ENCODE measurements at places on chromosomes 11 and 22. TPM values are rescaled to one million over a fixed set of nuclear protein-coding genes. Genes with fewer than 3 reads are reported as not detected.
A peak's percentile ranks its signal among the peaks of the same experiment; 100 is the strongest.

GRCh38 chr22:45188779-45189178, 25.1 kb downstream of the NUP50 start:
- no peak overlapping the region for H3K27ac ChIP-seq
- H3K4me3 ChIP-seq = no peak overlapping the region
- H3K4me1 ChIP-seq = peaks cover 3% of the 10 kb centered on the region
- H3K27me3 ChIP-seq = no peaks in the 10 kb centered on the region

- H3K27ac ChIP-seq = peak overlapping the region; percentile 84
- H3K27me3 ChIP-seq = no peaks in the 10 kb centered on the region
- peaks cover 58% of the 10 kb centered on the region for H3K4me1 ChIP-seq
Measured at GRCh38 chr22:36369922-36370791, 17.6 kb downstream of the MYH9 start.

DNA sequence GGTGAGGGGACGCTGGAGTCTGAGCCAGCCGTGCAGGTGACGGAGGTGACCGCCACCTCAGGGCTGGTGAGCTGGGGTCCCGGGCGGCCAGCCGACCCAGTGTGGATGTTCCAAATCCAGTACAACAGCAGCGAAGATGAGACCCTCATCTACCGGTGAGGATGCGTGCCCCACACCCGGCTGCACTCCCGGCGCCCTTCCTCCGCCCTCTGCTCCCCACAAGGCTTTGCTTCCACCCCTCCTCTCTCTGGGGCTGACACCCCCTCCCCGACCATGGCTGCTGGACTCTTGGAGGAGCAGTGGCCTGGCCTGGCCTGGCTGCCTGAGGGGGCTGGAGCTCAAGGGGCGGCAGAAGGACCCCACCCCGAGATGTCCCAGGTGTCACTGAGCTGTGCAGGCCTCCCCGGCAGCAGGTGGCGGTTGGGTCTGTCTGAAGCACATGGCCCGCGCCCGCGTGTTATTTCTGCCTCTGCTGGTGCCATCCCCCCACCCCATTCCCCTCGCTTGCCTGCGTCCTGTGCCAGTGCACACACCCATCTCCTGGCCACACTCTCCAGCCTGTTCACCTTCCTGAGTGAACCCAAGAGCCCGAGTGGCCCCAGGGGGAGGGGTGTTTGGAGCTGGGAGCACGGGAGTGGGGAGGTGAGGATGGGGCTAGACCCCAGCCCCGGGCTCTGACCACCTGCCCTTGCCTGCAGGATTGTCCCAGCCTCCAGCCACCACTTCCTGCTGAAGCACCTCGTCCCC, 2.2 kb downstream of the LRFN4 start:
- no peak overlapping the region for H3K4me3 ChIP-seq
- peaks cover 3% of the 10 kb centered on the region for H3K4me1 ChIP-seq
- H3K36me3 ChIP-seq = no peaks in the 10 kb centered on the region
- no peaks in the 10 kb centered on the region for H3K27me3 ChIP-seq

- no peak overlapping the region for H3K27ac ChIP-seq
- H3K4me1 ChIP-seq = peaks cover 11% of the 10 kb centered on the region
- H3K4me3 ChIP-seq = no peak overlapping the region
Measured at GRCh38 chr22:50182176-50183081, 3.3 kb upstream of the TRABD start.

- no peak overlapping the region for H3K27ac ChIP-seq
- no peak for DNase-seq
- H3K27me3 ChIP-seq = no peaks in the 10 kb centered on the region
- no peak overlapping the region for H3K4me3 ChIP-seq
- peaks cover 3% of the 10 kb centered on the region for H3K36me3 ChIP-seq
- H3K4me1 ChIP-seq = no peaks in the 10 kb centered on the region
Measured at GRCh38 chr11:66867425-66868040, 10.7 kb downstream of the LRFN4 start.

DNA sequence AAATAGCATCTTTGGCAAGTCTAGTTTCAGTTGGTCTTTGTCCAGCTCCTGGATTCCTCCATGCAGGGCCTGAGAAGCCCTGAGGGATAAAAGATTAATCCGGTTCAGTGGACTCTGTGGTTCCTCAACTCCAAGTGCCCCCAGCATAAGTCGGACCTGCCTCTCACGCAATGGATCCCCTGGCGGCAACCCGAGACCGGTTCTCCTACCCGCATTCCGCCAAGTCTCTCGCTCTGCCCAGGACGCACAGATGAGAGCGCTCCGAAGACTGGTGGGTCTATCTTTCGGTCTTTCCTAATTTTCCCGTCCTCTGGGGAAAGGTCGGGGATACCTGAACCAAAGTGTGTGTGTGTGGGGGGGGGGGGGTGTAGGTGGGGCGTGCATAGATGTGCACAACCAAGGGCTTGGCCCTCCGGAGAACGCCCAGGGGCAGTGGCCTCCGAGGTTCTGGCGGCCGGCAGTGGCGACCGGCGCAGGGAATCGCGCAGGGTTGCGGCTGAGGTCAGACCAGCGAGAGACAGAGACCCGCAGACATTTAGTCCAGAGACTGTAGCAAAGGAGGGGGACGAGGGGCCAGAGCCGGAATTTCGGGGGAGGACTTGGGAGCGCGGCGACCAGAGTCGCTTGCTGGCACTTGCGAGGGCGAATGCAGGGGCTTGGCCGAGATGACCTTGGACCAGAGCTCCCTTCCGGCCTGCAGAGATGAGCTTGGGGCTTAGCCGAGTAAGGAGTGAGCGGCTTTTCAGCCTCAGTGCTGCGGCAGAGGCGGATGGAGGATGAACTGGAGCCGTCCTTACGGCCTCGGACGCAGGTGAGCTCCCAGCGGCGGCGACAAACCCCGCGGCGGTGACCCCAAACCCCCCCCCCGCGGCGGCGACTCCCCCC, 712 bp upstream of the SLC2A11 start:
- H3K27me3 ChIP-seq = no peaks in the 10 kb centered on the region
- no peaks in the 10 kb centered on the region for H3K36me3 ChIP-seq
- peak overlapping the region; percentile 24 for H3K4me3 ChIP-seq
- H3K4me1 ChIP-seq = peaks cover 9% of the 10 kb centered on the region
- peak overlapping the region; percentile 77 for H3K27ac ChIP-seq

DNA sequence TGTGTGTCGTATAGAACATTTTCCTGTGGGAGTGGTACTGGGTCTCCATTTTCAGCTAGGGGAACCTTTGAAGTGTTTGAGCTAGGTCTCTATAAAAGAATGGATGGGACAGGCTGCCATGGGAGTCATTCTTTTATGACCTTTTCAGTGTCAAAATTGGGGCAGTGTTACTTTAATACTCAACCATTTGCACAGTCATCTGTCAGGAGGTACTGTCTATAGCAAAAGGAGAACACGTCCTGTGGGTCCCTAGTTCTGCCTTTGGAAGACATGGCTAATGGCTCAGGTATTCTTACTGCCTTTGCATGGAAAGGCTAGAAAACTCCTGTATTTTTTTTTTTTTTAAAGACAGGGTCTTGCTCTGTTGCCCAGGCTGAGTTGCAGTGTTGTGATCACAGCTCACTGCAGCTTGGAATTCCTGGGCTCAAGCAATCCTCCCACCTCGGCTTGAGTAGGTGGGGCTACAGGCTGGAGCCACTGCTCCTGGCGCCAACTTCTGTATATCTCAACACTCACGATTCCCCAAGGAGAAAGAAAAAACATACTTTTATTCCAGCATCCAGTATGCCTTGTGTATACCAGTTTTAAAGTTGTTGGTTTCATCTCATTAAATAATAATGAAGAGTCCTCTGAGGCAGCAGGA, 2.1 kb upstream of the ATF4 start:
- H3K27me3 ChIP-seq = no peaks in the 10 kb centered on the region
- H3K4me3 ChIP-seq = no peak overlapping the region
- H3K36me3 ChIP-seq = peaks cover 49% of the 10 kb centered on the region
- H3K27ac ChIP-seq = no peak overlapping the region
- no peak for DNase-seq

DNA sequence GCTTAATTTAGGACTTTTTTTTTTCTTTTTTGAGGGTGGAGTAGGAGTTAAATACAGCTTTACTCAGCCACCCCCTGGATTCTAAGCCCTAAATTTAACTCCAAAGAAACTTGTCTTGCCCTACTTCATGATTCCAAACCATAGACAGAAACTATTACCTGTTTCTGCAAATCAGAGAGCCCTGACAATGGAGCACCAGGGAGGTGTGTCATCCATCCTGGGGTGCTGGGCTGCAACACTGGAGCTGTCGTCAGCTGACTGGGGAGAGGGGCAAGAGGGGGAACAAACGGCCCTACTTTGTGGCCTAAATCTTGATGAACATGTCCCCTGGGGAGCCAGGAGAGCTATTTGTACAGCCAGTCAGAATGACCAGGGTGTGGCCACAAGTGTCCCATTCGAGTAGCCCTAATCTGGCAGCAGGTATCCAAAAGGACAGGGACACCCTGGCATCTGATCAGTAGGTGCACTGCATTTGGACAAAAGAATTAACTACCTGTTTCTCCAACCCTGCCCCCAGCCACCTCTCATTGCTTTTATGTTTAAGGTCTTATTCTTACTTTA, 50.8 kb downstream of the PLEKHA7 start:
- no peak for DNase-seq
- H3K27ac ChIP-seq = no peak overlapping the region
- no peaks in the 10 kb centered on the region for H3K27me3 ChIP-seq
- H3K4me3 ChIP-seq = no peak overlapping the region

GRCh38 chr11:72012897-72013721, 14.4 kb downstream of the IL18BP start:
- peaks cover 88% of the 10 kb centered on the region for H3K36me3 ChIP-seq
- no peaks in the 10 kb centered on the region for H3K27me3 ChIP-seq
- no peaks in the 10 kb centered on the region for H3K4me1 ChIP-seq
- DNase-seq = no peak
- H3K4me3 ChIP-seq = no peak overlapping the region
- peak overlapping the region; percentile 77 for H3K27ac ChIP-seq

DNA sequence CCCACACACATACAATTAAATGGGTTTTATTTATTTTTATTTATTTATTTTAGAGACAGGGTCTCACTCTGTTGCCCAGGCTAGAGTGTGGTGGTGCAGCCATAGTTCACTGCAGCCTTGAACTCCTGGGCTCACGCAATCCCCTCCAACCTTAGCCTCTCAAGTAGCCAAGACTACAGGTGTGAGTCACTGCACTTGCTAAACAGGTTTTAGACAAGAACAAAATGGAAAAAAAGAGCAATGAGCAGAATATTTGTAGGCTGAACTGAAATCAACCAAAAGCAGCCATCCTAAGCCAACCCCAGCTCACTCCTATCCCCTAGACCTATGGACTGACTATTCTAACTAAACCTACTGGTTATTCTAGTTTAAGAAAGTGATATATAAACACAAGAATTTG, 37.8 kb downstream of the MRE11 start:
- H3K4me3 ChIP-seq = no peak overlapping the region
- no peaks in the 10 kb centered on the region for H3K4me1 ChIP-seq
- H3K27me3 ChIP-seq = no peaks in the 10 kb centered on the region
- peaks cover 10% of the 10 kb centered on the region for H3K36me3 ChIP-seq
- H3K27ac ChIP-seq = no peak overlapping the region

DNA sequence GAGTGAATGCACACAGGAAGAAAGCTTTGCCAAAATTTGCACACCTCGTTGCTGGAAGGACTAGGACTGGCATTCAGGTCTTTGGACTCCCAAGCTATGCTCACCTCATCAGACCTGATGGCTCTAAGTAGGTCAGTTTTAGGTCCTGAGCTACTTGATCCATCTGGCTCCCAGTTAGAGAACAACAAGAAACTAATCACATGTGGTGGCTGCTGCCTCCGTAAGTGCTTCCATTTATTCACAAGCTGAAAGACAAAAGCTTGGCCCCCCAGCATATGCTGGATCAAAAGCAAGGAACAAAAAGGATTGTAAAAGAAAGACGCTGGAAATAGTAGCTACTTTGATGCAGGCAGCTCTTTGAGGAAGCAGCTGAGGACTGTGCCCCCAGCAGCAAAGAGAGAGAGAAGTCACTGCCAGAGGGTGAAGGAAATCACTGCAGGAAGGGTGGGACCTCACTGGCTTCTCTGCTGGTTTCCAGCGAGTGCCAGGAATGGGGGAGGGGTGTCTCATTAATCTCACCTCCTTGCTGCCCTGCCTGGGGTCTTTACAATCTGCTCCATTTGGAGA, 268.9 kb downstream of the KIRREL3 start:
- H3K27ac ChIP-seq = no peak overlapping the region
- H3K4me3 ChIP-seq = no peak overlapping the region
- no peak for DNase-seq
- H3K4me1 ChIP-seq = no peaks in the 10 kb centered on the region

DNA sequence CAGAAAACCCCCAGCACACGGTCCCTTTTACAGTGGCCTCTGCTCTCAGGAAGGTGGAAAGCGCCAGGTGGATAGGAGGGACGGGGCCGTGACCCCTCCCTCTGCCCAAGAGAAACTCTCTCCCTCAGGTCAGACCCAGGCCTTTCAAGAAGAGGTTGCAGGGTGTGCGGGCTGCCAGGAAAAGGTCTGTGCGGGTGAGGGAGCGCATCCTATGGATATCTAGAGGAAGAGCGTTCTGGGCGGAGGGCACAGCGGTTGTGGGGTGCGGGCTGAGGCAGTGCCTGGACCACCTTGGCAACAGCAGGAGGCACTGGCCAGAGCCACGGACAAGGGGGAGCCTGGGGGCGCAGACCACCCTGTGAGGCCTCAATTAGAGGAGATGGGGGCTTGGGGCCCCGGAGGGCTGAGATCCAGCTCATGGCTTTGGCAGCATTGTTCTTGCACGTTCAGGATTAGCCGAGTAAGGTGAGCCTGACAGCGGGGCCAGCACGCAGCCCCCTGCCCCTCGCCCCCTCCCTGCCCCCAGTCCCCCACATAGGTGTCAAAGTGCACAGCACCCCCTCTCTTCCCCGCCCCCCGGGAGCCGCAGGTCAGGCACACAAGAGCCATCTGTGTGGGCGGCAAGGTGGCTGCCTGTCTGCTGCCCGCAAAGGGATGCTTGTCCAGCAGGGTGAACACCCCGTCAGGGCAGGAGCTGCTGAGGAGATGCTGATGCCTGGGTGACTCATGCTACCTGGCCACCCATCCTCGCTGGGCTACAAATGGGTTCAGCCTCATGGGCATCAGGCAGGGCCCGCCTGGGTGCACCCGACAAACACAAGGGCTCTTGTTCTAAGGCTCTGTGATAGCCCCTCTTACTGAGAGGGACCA, 92.8 kb upstream of the KCNQ1OT1 start:
- no peak overlapping the region for H3K4me3 ChIP-seq
- peaks cover 4% of the 10 kb centered on the region for H3K4me1 ChIP-seq
- DNase-seq = peak; percentile 15
- H3K36me3 ChIP-seq = no peaks in the 10 kb centered on the region
- no peak overlapping the region for H3K27ac ChIP-seq

DNA sequence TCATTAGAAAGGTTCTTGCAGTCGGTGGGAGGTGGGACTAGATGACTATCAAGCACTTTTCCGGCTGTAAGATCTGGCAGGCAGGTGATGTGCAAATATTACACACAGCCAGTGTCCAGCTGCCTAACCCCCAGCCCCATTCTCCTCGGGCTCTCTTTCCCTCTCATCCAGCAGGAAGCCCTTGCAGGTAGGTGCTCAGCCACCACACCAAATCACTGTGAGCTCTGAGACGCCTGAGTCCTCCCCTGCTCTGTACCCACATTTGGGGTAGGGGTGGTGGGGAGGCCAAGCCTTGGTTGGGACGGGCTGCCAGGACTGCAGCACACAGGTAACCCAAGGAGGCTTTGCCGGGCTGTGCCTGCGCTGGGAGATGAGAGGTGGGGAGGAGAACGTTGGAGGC, 601 bp downstream of the ART5 start:
- H3K4me1 ChIP-seq = peaks cover 10% of the 10 kb centered on the region
- no peaks in the 10 kb centered on the region for H3K27me3 ChIP-seq
- H3K27ac ChIP-seq = no peak overlapping the region
- H3K4me3 ChIP-seq = no peak overlapping the region
- DNase-seq = no peak

PATE2 gene
- not detected for total RNA-seq

MIAT gene
- 4.6 TPM for total RNA-seq

LARGE1 gene
- total RNA-seq = 27.2 TPM

SEZ6L gene
- 0.46 TPM for total RNA-seq

HORMAD2 gene
- total RNA-seq = 0.46 TPM

ZP1 gene
- total RNA-seq = not detected

APOL3 gene
- total RNA-seq = 50.9 TPM

MS4A15 gene
- not detected for total RNA-seq

PARVG gene
- 49.6 TPM for total RNA-seq

ASPHD2 gene
- total RNA-seq = 0.31 TPM

OR2AT4 gene
- total RNA-seq = not detected

ART5 gene
- 1.0 TPM for total RNA-seq

STK33 gene
- 36.5 TPM for total RNA-seq

Measured in lung (tissue), 17 donors.